Testis (tissue), 5 donors: ENCODE measurements at places on chromosomes 2 and 18. TPM values are rescaled to one million over a fixed set of nuclear protein-coding genes. Genes with fewer than 3 reads are reported as not detected.

The EGR4 gene
- polyA plus RNA-seq = 4.6 TPM

The GPAT2 gene
- 20.5 TPM for polyA plus RNA-seq

The NETO1 gene
- 0.83 TPM for polyA plus RNA-seq

The PEX13 gene
- polyA plus RNA-seq = 34.6 TPM

- DNase-seq = no peak
Measured at GRCh38 chr18:69897397-69898108, 50.1 kb downstream of the CD226 start.

GRCh38 chr18:39945076-39945475 lies 2010.0 kb upstream of the PIK3C3 start:
- DNase-seq = no peak

DNA sequence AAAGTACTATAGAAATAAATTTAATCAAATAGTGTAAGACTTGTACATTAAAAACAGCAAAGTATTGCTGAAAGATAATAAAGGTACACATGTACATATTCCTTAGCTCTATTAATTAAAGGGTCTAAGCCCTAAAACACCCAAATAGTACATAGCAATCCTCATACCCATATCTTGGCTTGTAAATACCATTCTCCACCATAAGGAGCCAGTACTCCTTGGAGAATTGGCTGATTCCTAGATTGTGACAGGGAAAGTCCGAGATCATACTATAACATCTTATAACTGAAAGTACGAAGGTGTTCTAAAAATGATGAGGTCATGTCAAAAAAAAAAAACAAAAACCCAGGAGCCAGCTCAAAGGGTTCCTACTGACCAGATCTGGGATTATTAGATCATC lies 614.6 kb downstream of the SUCLG1 start:
- DNase-seq = no peak

GRCh38 chr2:127596311-127597045 lies 49.5 kb upstream of the GPR17 start:
- peak; percentile 5 for DNase-seq

GRCh38 chr18:46290440-46291020 lies 186.3 kb downstream of the HAUS1 start:
- no peak for DNase-seq

DNA sequence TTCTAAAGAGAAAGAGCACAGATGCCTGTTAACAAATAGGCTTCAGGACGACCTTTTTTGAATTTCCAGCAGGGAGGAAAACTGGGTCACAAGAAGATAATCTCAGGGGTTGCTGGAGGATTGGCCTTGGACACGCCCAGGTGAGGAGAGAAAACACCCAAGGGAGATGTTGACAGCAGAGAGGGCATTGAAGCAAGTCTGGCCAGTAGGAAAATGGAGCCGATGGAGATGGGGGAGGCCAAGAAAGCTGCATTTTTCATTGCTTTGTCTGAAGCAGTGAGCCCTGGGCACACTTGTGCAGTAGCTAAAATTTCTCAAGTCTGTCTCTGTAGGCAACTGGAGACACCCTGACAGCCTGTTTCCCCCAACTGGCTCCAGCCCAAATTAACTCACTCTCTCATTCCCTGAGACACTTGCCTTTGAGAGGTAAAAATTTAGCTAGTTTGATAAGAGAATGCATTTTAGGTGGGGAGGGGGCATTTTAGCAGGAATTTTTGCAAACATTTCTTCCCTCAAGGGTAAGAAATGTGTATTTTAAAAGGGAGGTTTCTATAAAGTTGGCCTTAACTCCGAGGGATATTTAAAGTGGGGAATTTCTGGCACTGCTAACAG lies 165.5 kb downstream of the TGIF1 start:
- DNase-seq = no peak

- no peak for DNase-seq
Measured at GRCh38 chr2:192983173-192983572, 788.4 kb upstream of the TMEFF2 start.

DNA sequence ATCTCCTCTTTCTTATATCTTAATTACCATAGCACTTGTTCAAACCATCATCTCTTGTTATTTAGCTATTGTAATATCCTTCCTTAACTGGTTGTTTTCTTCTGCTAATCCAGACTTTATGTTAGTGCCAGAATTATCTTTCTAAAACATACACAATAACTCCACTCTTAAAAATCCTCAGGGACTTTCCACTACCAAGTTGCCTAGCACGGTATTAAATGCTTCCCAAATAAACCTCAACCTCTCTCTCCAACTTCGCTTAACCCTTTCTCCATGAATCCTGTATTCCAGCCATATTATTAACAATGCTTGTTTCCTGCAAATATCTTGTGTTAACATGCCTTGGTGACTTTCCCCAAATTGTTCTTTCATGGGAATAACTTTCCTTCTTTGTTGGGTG lies 84.5 kb downstream of the FAM228A start:
- DNase-seq = no peak

GRCh38 chr2:220120041-220120440 lies 492.6 kb downstream of the SLC4A3 start:
- no peak for DNase-seq

- DNase-seq = no peak
Measured at GRCh38 chr18:9824952-9825371, 60.8 kb upstream of the TXNDC2 start.

- DNase-seq = no peak
Measured at GRCh38 chr18:5961097-5961827, 65.9 kb upstream of the TMEM200C start.

- DNase-seq = peak; percentile 67
Measured at GRCh38 chr2:222320436-222321395, 21.9 kb upstream of the PAX3 start.

- DNase-seq = no peak
Measured at GRCh38 chr18:63132819-63133200, 186.8 kb downstream of the BCL2 start.

DNA sequence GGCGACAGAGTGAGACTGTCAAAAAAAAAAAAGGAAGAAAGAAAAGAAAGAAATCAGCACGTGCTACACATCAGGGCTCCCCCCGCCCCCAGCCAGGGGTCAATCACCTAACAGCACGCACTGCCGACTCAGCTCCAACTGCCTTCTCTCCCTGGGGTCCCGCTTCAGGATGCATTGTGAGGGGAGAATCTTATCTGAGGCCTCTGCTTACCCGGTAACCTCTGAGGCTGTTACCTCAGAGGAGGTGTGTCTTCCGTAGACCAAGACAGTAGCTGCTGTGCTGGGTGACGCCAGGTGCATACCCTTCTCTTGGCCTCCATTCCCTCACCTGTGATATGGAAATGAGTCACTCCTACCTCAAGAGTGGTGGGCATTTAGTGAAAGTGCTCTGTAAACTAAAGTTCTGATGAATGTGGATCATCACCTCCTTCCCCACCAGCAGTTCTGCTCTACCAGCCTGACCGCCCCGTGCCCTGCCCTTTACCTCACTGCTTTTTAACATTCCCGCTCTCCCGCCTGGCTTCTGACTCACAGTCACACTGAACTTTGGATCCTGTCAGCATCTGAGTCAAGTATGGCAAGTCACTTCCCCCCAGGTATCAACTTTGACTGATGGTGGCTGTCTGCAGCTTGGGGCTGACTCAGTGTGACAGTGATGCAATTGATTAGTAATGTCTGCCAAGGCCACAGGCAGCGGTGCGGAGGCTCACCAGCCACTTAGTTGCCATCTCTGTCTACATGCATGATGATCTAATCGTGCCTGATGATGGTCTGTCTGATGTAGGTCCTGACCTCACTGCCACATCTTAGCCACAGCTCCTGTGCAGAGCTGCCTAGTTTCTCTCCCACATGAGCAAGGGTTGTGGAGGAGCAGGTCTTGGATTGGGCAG lies 20.1 kb downstream of the ARID5A start:
- no peak for DNase-seq

DNA sequence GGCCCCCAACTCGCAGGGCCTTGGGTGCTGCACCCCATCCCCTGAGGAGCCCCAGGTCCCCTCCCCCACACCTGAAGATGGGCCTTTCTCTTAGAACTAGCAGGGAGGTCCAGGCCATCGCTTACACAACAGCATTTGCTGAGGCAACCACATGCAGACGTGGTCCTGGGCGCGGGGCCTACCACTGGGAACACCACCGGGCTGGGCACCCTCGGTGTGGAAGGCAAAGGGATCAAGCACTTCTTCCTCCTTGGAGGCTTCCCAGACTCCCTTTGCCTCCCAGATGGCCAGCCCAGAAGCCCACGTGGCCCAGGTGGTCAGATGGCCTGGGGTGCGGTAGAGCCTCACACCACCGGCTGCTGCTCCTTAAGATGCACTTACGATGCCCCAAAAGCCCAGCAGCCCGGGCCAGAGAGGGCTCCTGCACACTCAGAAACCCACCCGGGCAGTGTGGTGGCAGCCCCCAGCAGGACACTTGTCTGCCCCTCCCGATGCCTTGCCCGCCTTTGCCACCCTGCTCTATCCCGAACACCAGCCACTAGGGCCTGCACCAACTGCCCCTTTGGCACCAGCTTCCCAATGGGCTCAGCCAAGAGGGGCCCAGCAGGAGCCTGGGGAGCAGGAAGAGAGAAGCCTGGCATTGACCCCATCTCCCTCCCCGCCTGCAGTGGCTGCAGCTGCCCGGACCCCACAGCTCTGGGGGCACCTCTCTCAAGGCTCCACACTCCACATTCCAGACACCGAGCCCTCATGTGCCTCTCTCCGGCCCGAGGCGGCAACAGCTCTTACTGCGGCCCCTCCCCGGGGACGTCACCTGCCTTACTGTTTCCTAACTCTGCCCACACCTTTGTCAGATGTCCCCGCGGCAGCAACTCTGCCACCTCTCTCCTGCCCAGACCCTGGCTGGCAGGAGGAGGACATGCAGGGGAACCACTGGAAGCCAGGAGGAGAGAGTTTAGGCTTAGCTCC lies 13.9 kb upstream of the MLPH start:
- no peak for DNase-seq

GRCh38 chr2:1162768-1163584 lies 212.3 kb downstream of the SNTG2 start:
- peak; percentile 27 for DNase-seq

- no peak for DNase-seq
Measured at GRCh38 chr2:176997074-176997791, 215.4 kb upstream of the HNRNPA3 start.

GRCh38 chr2:38660282-38660681 lies 5.6 kb upstream of the GALM start:
- DNase-seq = no peak

DNA sequence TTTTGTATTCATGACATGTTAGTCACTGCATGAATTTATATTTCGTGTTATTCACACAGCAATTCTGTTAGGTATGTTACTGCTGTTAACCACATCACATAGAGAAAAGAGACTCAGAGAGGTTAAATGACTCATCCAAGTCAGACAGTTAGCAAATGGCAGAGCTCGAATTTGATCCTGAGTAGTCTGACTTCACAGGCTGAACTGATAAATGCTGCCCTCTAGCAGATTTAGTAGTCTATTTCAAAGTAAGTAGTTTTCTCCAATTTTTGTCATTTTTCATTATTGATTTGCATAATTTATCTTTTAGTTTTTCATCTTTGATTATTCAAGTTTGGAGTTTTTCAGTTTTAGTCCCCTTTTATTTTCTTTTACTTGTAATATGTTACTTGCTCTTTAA lies 58.3 kb downstream of the WDR7 start:
- DNase-seq = no peak

DNA sequence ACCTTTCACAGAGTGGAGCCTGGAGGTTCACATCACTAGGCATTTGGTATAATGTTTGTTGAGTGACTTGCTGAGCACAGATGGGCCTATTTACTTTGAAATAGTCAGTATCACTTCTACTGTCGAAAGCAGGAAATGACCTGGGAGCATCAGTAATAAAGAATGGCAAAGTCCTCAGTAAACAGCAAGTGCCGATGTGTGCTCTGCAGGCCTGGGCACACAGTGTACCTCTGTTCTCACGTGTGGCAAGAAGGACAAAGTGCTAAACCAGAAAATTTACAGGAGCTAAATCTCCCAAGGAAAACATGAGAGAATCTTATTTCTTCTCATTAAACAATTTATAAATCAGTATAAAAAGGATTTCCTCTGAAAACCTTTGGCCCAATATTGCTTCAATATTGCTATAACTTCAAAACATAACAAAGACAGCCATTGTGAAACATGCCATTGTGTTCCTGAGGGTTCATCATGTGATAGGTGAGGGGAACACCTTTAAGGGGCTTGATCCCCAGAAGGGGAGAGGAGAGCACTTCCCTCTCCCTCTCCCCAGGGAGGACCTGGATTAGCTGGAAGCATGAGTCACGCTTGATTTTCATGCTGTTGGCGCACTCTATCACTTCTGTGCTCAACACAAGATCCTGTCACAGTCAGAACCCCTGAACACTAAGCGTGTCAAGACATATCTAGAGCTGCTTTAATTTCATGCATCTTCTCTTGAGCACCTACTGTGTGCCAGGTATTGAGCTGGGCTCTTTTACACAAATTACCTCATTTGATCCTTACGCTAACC lies 131.5 kb upstream of the SMAD2 start:
- DNase-seq = no peak

DNA sequence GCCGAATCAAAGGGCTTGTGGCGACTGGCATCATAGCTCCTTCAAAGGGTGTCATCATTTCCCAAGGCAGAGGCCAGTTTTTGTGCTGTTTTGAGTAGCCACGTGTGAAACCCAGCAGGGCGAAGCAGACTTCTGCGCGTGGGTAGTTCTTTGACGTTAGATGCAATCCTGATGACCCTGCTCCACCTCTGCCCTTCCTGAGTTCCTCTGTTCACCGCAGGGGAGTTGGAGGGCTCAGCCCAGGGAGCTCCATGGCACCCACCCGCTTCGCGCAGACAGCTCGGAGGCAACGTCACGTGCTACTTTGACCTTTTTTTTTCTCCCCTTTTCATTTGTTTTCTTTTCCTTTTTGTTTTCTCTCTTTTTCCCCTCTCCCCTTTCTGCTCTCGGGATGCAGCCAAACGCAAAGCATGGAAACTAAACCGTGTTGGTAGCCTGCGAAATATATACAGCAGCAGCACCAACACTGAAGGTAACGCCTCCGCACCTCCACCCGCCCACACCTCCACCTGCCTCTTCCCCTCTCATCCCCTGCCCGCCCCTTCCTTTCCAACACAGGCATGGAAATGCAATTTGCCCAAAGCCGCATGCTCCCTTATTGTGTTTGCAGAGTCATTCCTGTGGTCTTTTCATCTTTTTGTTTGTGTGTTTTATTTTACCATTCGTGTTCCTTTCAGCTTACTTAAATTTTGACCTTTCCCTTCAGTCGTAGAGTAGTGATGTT lies 153.6 kb downstream of the GBX2 start:
- no peak for DNase-seq

DNA sequence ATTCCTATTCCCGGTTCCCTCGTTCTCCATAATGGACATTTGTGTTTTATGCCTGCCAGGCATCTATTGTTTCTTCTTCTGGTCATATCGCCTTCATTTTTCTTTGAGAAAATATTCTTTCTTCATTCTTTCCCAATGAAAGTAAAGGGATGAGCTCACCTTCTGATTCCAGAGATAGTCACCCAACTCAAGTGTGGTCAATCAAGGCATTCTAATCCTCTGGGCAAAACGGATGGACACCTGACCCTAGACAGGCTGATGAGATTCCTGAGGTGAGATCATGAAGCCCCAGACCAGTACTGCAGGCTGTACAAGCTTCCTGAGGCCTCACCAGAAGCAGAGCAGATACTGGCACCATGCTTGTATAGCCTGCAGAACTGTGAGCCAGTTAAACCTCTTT lies 52.8 kb downstream of the GAD1 start:
- DNase-seq = no peak
